ENCODE measurements at places on chromosomes 13 and 19.

- no peak for DNase-seq
These were observed 56.1 kb upstream of the STK24 start for GRCh38 chr13:98632961-98633360.

- DNase-seq, result no peak
These were observed 61.2 kb upstream of the WDFY2 start for GRCh38 chr13:51523082-51523518.

DNA sequence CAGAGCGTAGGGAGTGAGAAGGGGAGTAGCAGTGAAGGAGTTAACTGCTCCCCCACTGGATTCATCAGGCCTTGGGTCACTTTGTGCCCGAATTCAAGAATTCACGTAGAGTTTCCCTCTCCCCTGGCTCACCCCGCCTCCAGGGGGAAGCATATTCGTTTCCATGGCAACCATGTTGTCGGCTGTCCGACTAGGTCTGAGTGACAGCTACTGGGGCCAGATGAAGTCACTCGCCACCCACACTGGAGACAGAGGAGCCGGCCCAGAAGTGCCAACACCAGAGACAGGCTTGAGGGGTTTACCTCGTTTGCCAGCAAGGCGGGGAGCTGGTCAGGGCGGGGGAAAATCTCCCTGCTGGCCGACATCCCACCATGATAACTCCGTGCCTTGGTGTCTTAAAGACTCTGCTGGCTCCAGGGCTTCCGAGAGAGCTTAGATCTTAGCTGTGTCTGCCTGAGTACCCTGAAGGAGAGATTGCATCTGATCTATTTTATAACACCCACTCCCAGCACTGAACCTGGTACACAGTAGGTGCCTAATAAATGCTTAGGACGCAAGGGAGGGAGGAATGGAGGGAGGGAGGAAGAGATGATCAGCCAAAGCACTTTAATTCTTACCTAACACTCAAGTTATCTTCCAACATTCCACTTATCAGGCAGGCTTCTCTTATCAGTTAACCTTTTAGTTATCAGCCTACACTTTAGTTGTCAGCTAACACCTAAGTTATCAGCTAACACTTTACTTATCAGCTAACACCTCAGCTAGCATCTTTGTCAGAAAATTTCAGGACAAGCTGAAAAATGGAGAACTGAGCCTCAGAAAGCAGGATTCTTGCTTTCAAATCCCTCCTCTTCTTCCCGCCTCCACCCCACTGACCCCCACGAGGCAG lies 57.2 kb upstream of the ZNRF4 start:
- DNase-seq, result no peak

DNA sequence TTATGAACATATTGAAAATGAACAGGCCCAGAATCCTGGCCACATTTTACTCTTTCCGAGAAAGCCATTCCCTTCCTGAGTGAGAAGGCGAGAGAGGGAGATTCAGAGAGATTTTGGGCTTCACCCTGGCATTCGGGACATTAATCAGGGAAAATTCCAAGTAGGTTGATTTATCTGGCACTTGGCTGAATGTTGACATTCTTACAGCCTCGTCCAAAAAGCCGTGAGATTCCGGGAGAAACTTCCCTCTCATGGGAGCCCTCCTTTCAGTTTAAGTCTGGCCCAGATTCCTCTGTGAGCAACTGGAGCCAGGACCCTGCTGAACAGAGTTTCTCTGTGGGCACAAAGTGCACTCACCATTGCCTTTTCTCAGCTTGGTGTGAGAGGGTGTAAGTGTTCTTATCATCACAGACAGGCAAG lies 129.2 kb upstream of the PEG3 start:
- DNase-seq, result no peak

- DNase-seq, result no peak
These were observed 241.1 kb downstream of the DNAJC15 start for GRCh38 chr13:43264458-43264857.

- DNase-seq, result no peak
These were observed 250.3 kb upstream of the ATXN8OS start for GRCh38 chr13:69857183-69857821.

DNA sequence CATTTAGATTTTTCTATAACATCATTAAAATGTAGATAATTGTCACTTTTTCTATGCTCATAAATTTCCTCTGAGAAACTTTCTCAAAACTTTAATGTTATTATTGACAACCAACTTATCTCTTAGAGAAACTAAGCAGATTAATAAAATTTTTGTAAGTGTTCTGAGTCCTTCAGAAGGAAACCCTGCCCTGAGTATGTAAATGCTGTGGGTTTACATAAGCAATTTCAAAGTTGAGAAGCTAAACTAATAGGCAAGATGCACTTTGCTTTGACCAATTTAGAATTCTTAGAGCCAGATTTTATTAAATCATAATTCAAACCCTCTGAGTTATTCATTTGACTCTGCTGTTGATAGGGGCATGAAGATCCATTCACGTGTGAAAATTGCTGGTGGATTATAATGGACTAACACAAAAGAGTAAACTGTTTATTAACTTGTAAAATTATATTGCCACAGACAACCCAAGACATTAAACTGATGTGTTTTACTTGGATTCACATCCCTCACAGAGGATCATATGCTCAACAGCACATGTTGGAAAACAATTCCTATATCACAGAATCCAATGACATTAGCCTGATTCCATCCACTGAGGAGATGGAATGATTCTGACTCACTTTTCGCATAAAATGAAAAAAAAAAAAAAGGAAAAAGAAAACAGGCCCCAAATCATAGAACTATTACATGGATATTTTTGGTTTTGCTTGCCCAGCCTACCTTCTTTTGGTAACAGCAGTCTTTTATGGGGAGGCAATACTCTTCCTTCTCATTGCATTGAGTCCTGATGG lies 453.7 kb upstream of the HTR2A start:
- no peak for DNase-seq

DNA sequence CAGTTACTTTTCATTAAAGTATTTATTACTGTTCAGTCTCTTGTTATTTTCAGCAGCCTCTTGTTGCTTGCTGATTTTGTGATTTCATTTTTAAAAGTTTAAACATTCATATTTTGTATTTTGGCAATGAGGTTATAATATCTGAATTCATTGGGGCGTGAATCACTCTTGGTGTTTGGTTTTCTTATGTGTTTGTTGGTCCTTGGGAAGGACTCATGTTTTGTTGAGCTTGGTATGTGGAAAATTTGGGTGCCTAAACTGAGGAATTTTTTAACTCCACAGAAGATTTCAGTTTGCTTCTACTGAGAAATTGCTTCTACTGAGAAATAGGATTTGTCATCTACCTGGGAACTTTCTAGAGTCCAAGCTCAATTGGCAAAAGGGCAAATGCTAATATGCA lies 38.2 kb downstream of the PDS5B start:
- no peak for DNase-seq

GRCh38 chr19:7132054-7132453 lies 62.6 kb downstream of the ZNF557 start:
- DNase-seq, result no peak

DNA sequence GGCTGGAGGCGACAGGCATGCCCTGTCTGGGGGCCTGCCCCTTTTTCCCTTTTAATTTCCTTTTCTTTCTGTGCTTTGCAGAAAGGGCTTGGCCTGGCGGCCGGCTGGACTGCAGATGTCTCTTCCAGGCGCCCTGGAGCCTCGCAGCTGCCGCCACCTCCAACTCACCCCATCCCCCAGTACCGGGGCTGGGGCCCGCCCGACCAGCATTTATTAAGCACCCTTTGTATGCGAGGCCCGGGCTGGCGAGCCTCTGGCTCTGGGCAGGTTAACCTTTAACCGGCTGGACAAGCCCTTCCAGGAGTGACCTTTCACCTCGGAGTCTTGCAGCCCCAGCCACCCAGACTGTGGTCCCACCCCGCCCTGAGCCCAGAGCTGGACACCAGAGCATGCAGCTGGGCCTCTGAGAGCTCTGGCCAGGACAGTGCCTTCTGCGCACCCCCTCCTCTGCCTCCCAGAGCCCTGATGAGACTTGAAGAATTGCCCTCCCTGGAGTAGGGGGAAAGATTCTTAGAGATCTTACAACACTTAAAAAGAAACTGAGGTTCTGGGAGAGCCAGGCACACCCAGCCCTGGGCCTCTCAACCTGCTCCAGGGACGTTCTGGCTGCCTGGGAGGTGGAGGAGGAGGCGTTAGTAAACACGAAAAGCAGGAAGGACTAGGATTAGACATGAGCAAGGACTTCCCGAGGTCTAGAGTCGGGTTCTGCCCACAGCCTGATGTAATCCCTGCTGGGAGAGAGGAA lies 1.1 kb upstream of the NR2F6 start:
- DNase-seq, result peak; percentile 50

DNA sequence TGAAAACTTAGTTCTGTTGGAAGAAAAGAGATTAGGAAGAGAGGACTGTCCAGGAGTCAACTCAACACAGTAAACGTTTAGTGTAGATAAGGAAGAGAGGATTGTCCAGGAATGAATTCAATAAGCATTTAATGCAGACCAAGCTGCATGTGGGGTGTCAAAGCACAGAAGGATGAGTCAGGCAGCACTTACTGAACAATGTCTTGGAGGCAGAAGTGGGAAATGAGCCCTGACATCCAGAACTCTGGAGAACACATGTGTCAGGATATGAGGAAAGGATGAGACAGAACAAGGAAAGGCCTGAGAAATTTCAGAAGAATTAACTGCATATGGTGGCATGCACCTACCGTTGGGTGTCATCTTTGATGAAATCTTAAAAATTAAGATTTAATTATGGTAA lies 429.2 kb upstream of the HTR2A start:
- no peak for DNase-seq

DNA sequence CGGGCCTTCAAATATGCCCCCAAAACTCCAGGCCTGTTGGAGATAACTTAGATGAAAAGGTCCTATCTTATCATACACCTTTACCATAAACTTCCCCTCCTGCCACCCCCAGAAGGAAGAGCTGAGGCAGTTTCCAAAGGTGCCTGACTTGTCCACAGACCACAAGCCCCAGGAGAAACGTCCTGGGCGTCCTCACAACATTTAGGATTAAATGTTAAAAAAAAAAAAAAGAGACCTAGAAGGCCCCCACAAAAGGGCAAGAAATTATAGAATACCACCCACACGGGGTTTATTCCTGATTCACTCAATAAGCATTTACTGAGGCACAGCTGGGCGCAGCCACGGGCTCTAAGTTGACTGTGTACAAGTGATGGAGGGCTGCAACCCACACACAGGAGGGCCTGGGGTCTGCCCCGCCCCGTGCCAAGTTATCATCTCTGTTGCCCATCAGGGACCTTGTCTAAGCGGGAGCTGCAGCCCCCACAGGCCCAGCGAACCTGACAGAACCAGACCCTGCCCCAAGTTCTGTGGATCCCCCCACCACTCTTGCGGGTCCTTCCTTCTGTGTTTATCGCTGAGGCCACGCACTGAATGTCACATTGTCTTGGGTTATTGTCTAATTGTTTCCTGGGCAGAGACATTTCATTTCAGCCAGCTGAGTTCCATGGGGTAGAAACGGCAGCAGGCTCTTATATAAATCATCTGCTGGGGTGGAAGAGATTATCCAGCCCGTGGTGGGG lies 83.0 kb upstream of the TM9SF2 start:
- DNase-seq, result no peak

DNA sequence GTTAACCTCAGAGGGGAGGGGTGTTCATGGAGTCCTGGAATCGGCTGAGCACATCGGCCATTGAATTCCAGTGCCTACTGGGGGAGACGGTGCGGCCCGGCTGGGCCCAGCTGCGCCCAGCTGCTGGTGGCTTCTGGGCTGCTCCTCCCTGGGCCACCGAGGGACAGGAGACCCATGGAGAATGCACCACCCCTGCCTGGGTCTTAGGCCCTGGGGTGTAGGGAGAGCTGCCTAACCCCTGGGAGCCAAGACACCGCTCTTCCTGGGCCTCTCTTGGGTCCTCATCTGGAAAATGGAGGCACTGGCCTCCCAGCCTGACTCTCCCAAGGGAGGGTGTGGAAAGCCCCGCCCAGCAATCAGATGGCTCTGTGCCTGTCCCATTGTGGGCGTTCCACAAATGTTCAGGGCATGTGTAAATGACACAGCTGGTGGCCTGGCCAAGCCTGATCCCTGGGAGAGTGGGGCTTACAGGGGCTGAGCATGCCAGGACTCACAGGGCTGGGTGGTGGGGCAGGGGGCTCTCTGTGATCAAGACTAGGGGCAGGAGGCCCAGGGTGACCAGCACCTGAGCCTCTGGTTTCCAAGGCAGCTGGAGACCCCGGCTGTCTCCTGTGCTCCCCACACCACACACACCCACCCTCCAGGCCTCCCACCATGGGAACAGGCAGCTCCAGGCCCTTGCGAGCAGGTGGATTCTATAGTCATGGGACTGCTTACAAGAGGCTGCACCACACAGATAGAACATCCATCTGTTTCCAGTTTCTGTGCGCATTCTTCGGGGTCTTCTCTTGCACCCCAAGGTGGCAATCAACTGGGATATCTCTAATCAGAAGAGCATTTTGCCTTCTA lies 150.9 kb downstream of the URI1 start:
- no peak for DNase-seq

DNA sequence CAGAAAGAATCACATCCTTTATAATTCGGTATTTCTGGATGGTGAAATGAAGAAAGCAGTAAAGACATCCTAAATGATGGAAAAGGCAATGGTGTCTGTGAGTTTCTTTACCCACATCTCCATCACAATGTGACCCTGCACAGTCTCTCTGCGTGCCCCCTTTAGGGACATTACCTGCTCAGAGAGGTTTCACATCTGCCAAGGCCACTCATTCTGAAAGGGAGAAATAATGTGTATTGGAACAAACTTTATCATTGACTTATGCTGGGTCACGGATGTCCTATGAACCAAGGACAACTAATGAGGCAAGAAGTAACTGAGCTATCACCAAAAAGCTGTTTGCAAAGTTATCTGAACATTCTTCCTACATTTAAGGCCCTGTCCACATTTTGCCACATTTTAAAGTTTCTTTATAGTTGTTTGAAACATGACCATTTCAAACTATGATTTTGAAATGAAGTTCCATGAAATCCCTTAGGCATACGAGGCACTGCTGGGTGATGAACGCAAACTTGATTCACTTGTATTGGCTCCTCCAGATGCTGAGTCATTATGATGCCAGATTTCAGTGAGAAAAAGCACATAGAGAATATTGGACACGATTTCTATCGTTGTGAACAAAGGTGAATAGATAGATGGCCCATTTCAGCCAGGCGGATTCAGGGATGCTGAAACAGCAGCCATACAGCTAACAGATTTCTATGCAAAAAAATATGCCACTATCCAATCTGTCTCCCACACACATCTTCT lies 63.5 kb upstream of the HMGB1 start:
- DNase-seq, result no peak

GRCh38 chr13:50378509-50379044 lies 363.3 kb downstream of the KCNRG start:
- no peak for DNase-seq
